ENCODE measurements at places on chromosomes 6 and 20.

DNA sequence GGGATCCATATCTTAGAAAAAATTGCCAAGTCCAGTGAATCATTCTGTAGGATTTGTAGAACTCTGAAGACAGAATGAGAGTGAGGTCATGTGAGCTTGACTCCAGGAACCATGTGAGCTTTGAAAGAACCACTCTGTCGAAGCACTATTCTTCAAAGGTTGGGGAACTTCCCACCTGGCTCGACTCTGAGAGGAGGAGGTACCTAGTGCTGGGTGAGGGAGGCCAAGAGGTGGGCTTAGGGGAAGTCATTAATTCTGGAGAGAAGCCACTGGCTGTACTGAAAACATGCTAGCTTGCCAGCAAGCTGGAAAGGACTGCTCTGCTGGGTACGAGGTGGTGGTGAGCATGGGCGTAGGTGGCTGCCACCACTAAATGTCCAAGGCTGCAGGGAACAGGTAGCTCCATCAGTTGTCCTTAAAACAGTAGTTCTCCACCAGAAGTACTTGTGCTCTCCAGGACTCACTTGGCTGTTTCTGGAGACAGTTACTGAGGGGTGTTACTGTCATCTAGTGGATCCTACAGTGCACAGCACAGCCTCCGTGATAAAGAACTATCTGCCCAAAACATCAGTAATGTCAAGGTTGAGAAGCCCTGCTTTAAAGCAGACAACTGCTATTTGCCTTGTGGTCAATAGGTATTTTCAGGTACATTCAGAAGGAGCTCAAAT lies 34.7 kb upstream of the SYNJ2 start:
- H3K4me1 ChIP-seq = peaks cover 4% of the 10 kb centered on the region
- H3K4me3 ChIP-seq = no peak overlapping the region
- H3K36me3 ChIP-seq = peaks cover 41% of the 10 kb centered on the region
- peaks cover 23% of the 10 kb centered on the region for H3K27me3 ChIP-seq

- no peaks in the 10 kb centered on the region for H3K36me3 ChIP-seq
- DNase-seq = no peak
- peaks cover 1% of the 10 kb centered on the region for H3K27me3 ChIP-seq
- H3K4me3 ChIP-seq = no peak overlapping the region
- no peak overlapping the region for H3K27ac ChIP-seq
- H3K4me1 ChIP-seq = no peaks in the 10 kb centered on the region
These were observed 497.2 kb downstream of the BCKDHB start for GRCh38 chr6:80603679-80604078.

- no peak overlapping the region for H3K4me3 ChIP-seq
- H3K27me3 ChIP-seq = peaks cover 2% of the 10 kb centered on the region
- no peak for DNase-seq
- no peaks in the 10 kb centered on the region for H3K36me3 ChIP-seq
These were observed 7.2 kb upstream of the TRIB3 start for GRCh38 chr20:373171-373890.

DNA sequence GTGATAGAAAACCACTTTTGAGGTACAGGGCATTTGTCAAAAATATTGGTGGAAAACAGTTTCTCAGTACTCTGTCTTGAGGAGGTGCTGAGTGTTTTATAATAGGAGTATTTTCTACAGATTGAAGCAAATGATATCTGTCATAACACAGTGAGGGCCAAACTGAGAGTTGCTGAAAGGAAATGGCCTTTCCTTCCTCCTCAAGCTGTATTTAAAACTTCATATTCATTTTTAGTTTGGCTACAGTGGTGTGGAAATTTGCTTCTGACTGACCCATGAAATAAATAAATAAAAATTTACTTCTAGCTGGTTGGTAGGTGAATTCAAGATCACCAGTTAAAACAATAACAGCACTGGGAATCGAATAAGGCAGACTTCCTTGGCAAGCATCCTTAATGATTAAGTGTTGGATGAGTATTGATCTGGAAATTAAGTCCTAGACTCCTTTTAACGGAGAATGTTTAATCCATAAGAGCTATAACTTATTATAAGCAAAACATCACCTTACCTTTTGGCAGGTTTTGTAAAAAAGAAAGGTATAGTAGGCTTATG lies 828.6 kb upstream of the CITED2 start:
- H3K4me3 ChIP-seq = no peak overlapping the region
- no peaks in the 10 kb centered on the region for H3K4me1 ChIP-seq
- no peaks in the 10 kb centered on the region for H3K27me3 ChIP-seq
- DNase-seq = no peak

DNA sequence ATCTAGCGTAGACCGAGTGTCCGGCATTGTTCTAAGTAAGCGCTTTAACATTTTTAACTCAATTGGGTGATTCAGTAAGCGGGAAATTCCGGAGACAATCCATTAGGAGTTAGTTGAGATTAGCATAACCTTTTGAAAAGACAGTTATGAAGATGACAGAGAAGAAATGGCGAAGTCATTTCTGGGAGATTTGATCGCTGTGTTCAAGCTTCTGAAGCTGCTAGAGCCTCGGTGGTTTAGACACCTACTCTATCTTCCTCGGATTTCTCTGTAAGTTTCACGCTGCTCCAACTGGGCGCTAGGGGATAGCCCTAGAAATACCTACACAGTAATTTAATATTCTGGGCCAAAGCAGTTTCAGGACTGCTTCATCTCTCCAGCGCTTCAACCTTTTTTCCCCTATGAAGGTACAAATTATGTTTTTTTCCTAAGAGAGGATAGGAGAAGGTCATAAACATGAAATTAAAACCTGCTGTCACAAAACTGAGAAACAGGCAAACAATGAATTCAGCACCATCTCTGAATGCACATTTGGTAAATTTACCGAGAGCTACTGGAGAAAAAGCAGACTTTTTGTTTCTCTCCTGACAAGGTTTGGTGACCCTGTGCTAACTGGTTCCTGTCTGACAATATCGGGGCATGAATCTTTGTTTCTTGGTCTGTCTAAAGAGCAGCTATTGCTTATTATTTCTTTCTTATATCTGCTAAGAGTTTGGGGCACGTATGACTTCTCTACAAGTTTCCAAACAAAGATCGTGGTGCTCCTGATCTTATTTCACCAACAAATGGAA lies 22.4 kb downstream of the ZNF311 start:
- H3K4me3 ChIP-seq = peak overlapping the region; percentile 86
- peaks cover 41% of the 10 kb centered on the region for H3K27me3 ChIP-seq
- DNase-seq = no peak

- no peaks in the 10 kb centered on the region for H3K36me3 ChIP-seq
- peaks cover 18% of the 10 kb centered on the region for H3K27me3 ChIP-seq
- no peak overlapping the region for H3K4me3 ChIP-seq
- DNase-seq = no peak
- no peaks in the 10 kb centered on the region for H3K4me1 ChIP-seq
- no peak overlapping the region for H3K27ac ChIP-seq
These were observed 11.7 kb downstream of the TPD52L1 start for GRCh38 chr6:125165256-125165655.

- DNase-seq = no peak
- H3K4me3 ChIP-seq = no peak overlapping the region
- no peak overlapping the region for H3K27ac ChIP-seq
- no peaks in the 10 kb centered on the region for H3K36me3 ChIP-seq
- H3K4me1 ChIP-seq = no peaks in the 10 kb centered on the region
- H3K27me3 ChIP-seq = no peaks in the 10 kb centered on the region
These were observed 28.9 kb downstream of the SMOC2 start for GRCh38 chr6:168469926-168470325.

DNA sequence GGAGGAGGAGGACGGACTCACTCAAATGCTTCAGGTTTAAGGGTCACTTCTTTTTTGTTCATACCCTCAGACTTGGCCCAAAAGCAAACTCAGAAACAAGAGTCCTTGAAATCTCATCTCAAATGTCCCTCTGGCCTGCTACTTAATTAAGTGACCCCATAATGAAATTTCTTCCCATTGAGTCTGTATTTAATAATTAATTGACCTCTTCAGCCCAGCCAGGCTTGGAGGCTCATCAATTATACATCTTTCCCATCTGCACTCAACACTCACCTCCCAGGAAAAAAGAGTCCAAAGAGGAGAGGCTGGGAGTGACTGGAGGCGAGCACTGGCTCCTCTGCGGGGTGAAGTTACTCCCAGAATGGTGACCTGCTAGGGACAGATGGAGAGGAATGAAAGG lies 90.5 kb upstream of the EYA2 start:
- peaks cover 24% of the 10 kb centered on the region for H3K27me3 ChIP-seq
- no peak overlapping the region for H3K4me3 ChIP-seq
- no peaks in the 10 kb centered on the region for H3K36me3 ChIP-seq
- no peak overlapping the region for H3K27ac ChIP-seq

DNA sequence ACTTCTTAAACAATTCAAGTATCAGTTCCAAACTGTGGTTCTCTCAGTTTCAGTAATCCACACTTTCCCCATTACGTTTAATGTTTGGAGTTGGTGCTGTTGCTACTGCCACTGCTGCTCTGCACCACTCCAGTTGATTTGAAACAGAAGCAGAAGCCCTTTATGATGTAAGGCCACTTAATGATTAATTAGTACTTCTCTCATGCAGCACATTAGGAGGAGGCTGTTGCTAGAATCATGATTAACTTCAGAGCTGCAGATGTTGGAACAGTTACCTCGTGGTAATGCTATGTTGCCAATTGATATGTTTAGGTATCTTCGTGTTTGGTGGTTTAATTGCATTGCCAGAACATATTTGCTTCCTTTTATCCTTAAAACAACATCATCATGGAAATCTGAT lies 986.2 kb upstream of the CITED2 start:
- DNase-seq = no peak
- no peak overlapping the region for H3K4me3 ChIP-seq
- H3K36me3 ChIP-seq = no peaks in the 10 kb centered on the region
- no peaks in the 10 kb centered on the region for H3K27me3 ChIP-seq
- no peak overlapping the region for H3K27ac ChIP-seq
- H3K4me1 ChIP-seq = no peaks in the 10 kb centered on the region

DNA sequence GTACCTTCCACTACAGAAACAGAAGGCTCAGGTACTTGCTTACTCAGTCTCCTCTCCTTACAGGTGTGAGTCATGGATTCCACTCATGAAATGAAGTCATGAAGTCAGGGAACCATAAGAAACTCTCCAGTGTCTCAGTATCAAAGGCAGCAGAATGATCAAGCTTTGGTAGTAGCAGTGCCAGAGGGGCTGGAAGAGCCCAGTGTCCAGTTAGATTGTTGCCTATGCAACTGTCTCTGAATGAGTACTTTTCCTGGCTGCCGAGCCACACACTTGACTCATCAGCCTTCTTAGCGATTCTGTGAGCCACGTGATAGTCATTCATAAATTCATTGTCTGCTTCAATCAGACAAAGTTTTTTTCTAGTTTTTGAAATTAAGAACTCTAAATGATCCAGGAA lies 52.2 kb upstream of the DTNBP1 start:
- peaks cover 2% of the 10 kb centered on the region for H3K36me3 ChIP-seq
- DNase-seq = no peak
- peaks cover 2% of the 10 kb centered on the region for H3K27me3 ChIP-seq

DNA sequence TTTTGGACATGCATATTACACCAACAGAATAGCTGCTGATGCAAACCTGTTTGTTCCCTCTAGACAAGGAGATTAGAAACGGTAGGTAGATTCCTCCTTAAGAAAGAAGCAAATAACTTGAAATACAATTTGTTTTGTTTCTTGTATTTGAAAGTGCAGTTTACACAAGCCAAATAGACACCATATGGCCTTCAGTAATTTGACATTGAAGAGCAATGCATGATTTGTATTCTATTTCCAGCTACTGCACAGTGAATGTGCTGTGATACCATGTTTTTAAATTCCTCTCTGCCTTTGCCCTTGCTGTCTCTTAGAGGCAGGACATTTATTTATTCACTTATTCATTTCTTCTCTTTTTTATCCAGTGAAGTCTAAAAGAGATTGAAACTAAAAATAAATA lies 31.9 kb upstream of the ANKEF1 start:
- no peak overlapping the region for H3K27ac ChIP-seq
- H3K36me3 ChIP-seq = no peaks in the 10 kb centered on the region
- no peaks in the 10 kb centered on the region for H3K4me1 ChIP-seq
- peaks cover 2% of the 10 kb centered on the region for H3K27me3 ChIP-seq

DNA sequence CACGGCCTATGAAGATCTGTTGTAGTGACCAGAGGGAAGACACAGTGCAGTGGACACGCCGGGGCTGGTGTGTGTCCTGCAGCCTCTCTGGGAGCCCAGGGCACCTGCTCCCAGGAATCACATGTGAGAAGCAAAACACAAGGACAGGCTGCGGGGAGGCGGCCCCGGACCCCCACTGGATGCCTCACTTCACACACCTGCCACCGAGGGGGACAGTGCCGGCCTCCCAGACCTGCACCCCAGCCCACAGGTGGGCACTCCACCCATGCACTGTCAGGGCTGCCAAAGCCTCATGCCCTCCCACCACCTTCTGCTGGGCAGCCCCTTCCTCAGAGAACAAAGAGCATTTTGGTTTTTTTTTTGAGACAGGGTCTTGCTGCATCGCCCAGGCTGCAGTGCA lies 27.4 kb downstream of the FRMD1 start:
- H3K27me3 ChIP-seq = no peaks in the 10 kb centered on the region
- H3K36me3 ChIP-seq = no peaks in the 10 kb centered on the region
- H3K4me1 ChIP-seq = no peaks in the 10 kb centered on the region

DNA sequence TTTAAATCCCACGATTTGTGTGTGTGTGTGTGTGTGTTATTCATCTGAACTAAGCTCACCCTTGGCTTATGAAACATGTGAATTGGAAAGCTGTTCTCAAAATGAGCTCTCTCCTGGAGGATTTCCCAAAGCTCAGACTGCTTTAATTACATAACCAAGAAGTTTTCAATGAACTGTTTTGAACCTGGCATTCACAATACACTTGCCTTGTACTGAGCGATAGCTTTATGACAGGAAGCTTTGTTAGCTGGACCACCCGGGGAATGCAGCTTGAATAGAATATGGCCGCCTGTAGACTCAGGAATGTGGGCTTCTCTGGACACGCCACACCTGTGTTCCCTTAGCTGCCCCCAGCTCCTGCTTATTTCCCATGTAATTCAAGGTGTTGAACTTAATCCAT lies 71.4 kb upstream of the PREP start:
- H3K27ac ChIP-seq = no peak overlapping the region
- no peak for DNase-seq
- no peaks in the 10 kb centered on the region for H3K4me1 ChIP-seq
- no peak overlapping the region for H3K4me3 ChIP-seq

- no peak overlapping the region for H3K4me3 ChIP-seq
- H3K4me1 ChIP-seq = no peaks in the 10 kb centered on the region
- H3K27me3 ChIP-seq = peaks cover 2% of the 10 kb centered on the region
- H3K27ac ChIP-seq = no peak overlapping the region
- DNase-seq = no peak
These were observed 73.5 kb downstream of the TTLL2 start for GRCh38 chr6:167398214-167399050.

GRCh38 chr6:83637953-83638352 lies 70.9 kb downstream of the SNAP91 start:
- H3K27ac ChIP-seq = no peak overlapping the region
- no peaks in the 10 kb centered on the region for H3K4me1 ChIP-seq
- no peak overlapping the region for H3K4me3 ChIP-seq
- no peak for DNase-seq
- no peaks in the 10 kb centered on the region for H3K27me3 ChIP-seq

DNA sequence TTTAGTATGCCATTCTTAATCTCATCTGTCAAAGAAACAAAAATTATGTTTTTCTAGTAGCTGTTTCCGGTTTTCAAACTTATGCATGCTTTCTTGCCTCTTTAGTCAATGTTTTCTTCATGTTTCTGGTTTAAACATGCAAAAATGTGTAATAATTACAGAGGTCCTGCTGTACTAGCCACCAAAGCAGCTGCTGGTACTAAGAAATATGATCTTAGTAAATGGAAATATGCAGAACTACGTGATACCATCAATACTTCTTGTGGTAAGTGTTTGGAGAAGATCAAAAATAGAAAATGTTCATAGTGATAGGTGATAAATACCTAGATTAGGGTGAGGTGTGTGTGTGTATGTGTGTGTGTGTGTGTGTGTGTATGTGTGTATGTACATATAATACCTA lies 158.4 kb downstream of the MYO6 start:
- no peak for DNase-seq
- no peak overlapping the region for H3K4me3 ChIP-seq
- no peak overlapping the region for H3K27ac ChIP-seq
- no peaks in the 10 kb centered on the region for H3K27me3 ChIP-seq
- no peaks in the 10 kb centered on the region for H3K4me1 ChIP-seq
